T-helper 9 cell (primary cell): ENCODE measurements at places on chromosomes 5 and 9.
A peak's percentile ranks its signal among the peaks of the same experiment; 100 is the strongest.

- no peak for DNase-seq
These were observed 545.8 kb upstream of the ARRDC3 start for GRCh38 chr5:91928754-91929521.

GRCh38 chr9:100880284-100880683 lies 148.2 kb upstream of the PLPPR1 start:
- no peak for DNase-seq

GRCh38 chr5:138177941-138178515 lies 402 bp downstream of the BRD8 start:
- DNase-seq: no peak

DNA sequence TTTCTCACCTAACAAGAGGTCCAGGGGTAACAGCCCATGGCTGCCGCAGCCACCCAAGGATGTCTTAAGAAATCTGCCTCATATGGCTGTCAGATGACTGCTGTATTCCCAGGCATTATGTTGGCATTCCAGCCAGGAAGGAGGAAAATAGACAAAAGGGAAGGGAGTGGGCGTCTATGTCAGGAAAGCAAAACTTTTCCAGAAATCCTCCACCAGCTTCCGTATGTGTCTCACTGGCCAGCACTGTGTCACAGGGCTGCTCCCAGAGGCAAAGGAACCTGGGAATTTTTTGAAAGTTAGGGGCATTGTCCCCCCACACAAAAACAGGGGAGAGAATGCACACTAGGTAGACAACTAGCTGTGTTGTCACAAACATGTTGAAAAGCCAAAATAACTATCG lies 7.3 kb downstream of the BHMT2 start:
- no peak for DNase-seq

- DNase-seq: no peak
These were observed 58.6 kb downstream of the PRKACG start for GRCh38 chr9:68955330-68955729.

DNA sequence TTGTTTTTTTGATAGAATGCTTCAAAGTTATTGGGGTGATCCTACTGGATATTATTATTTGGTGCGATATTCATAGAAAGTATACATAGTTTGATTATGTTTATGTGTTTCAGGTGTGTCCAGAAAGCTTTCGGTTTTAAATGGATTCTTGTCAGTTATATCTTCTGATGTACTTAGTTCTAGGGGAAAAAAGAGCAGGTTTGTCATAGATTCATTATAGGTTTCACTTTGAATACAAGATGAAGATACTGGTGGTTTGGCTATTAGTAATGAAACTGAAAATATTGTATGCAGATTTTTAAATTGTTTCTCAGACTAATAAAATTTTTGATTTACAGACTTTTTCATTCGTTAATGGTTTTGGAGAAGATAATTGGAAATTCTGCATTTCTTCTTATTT lies 98.9 kb downstream of the MAN2A1 start:
- no peak for DNase-seq

GRCh38 chr9:97596906-97597305 lies 36.3 kb downstream of the TSTD2 start:
- DNase-seq: no peak

- DNase-seq: no peak
These were observed 9.9 kb downstream of the RBM27 start for GRCh38 chr5:146213210-146213826.

- peak; percentile 61 for DNase-seq
These were observed 9.7 kb upstream of the RALGDS start for GRCh38 chr9:133130685-133131244.

DNA sequence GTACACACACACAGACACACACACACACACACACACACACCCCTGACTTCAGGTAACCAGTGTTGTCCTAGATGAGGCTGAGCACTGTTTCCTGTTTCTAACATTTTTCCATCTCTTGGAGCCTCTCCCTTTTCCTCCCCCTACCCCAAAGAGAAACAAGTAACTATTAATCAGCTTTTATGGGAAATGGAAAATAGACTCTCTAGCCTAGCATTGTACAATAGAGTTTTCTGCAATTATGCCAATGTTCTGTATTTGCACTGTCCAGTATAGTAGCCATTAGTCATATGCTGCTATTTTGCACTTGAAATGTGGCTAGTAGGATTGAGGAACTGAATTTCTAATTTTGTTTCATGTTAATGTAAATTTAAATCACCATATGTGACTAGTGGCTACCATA lies 33.1 kb downstream of the RAB3C start:
- no peak for DNase-seq

DNA sequence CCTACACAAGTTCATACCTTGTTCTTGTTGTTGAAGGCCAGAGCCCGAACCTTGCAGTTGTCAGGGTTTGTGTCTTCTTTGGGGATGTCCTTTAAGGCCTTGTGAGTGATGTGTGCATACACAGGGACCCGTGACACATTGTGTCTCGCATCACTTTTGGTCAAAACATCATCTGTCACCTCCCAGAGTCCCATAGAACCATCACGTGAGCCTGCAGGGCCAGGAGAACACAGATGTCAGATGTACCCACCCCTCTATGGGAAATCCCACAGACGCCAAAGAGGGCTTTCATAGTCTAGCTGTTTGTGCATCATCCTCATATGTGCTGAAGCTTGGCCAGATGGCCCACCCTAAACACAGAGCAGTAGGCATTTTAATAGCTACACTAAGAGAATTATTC lies 28.2 kb downstream of the DCAF12 start:
- no peak for DNase-seq

- no peak for DNase-seq
These were observed 158.2 kb downstream of the OLFM1 start for GRCh38 chr9:135245482-135246247.
